IMR-90 (cell line): ENCODE measurements at places on chromosomes 1 and 21. TPM values are rescaled to one million over a fixed set of nuclear protein-coding genes. Genes with fewer than 3 reads are reported as not detected.

DNA sequence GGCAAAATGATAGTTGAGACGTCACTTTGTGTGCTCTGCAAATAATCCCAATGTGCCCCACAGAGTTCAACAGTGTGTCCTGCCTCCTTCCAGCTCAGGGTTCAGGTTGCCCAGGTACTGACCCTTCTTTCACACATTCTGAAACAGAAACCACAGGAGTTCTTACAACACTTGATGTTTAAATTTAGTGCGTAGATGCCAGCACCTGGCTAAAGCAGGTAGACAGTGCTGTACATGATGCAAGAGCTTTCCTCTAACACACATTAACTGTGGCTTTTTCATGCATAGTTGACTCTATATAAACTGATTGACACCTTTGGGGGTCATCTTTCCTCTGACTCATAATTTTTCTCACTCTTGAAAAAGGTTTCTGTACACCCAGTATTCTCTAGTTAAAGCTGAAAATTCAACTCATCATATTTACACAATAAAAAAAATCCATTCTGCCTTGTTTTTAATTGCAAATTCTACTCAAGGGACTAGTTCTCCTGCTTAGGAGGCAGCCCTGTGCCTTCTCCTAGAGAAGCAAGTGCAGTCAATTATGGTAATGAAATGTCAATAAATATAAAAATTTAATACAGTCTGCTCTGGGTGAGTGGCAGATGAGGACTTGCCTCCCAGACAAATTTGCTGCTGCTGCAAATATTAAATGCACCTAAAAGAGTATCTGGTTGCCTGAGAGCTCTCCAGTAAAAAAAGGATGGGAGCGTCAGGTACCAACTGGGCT, 91.4 kb downstream of the NR5A2 start:
- no peak for DNase-seq

- peak; percentile 70 for DNase-seq
Observed at GRCh38 chr1:7902478-7903085, 38.1 kb downstream of the TNFRSF9 start.

- no peak for DNase-seq
Observed at GRCh38 chr1:59714966-59715365, 99.8 kb upstream of the HOOK1 start.

Gene SPTA1
- total RNA-seq = not detected in 2 replicates

DNA sequence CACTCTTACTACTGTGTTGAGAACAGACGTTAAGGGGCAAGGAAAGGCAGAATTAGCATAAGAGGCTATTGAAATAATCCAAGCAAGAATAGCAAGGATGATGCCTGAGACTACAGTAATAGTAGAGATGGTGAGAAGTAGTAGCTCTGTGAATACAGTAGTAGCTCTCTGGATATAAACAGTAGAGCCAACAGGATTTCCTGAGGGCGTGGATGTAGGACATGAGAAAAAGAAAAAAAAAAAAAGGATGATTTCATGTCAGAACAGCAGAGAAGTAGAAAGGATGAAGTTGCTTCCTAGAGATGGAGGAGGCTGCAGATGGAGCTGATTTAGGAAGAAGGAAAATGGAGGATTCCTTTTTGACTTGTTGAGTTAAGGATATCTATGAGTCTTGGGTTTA, 112.3 kb downstream of the OMA1 start:
- no peak for DNase-seq

- DNase-seq = no peak
Observed at GRCh38 chr1:11991969-11992676, 11.9 kb downstream of the MFN2 start.

DNA sequence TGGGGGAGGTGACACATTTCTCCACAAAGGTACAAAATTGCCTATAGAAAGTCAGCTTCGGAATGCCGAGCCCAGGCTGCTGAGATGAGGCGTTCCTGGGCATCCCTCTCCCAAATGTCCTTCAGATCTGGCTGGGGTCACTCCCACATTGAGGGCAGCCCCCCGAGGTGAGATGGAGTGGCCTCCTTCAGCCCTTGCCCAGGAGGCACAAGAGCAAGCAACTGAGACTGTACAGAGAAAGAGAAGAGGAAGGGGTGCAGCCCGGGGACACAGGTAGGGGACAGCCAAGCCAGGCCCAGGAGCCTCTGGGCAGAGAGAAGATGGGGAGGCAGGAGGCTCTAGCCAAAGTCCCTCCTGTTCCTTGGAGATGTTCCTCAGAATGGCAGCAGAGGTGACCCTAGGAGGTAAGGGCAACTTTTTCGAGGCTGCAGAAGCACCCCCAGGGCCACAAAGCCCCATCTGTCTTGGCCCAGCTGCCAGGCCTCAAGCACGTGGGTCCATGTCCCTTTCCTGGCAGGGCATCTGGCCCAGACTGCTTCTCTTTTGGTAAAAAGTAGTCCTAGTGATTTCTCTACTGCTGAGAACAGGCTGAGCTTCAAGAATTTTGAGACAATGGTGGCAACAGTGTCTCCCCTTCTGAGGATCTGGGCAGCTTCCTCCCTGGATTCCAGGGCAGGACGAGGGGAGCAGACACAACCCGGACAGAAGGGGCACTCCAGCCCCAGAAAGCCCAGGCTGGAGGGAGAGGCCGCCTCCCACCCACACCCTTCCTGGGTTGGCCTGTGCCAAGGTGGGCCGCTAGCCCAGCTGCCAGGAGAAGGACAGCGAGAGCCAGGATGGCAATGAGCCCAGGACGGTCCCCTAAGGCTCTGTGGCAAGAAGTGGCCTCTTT, 68.0 kb downstream of the LRRN2 start:
- no peak for DNase-seq

DNA sequence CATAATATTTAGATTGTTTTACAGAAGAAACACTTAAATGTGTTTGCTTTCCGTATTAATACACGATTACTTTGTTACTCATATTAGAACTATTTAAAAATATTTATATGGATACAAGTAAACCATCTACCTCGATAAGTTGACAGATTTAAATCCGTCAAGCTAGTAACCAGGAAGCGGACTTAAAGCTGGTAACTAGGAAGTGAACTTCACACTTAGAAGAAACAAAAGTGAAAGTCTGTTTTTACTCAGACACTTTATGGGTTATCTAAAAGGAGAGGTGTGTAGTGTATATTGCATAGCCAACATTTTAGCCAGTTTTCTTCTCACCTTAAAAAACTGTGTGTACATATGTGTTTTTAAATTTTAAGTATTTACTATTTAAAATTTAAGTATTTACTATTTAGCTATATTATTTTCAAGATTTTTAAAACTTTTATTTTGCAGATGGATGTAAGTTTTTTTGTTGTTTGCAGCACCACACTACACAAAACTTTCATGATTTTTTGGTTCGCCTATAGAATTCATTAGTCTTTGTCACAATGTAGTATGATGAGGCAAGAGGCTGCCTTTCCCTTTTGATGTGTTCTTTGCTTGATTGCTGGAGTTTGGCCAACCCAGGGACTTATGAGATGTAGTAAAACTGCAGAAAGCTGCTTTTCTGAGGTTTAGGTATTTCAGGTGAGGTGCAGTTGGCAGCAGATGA, 2.7 kb downstream of the USP25 start:
- peak; percentile 51 for DNase-seq

GRCh38 chr1:121483961-121484424, 299.2 kb downstream of the SRGAP2C start:
- DNase-seq = peak; percentile 88
